Omental fat pad (tissue), 4 donors: ENCODE measurements at places on chromosomes 2 and 18. TPM values are rescaled to one million over a fixed set of nuclear protein-coding genes. Genes with fewer than 3 reads are reported as not detected.

- DNase-seq: no peak
Observed at GRCh38 chr18:21652073-21652472, 40.0 kb downstream of the SNRPD1 start.

The AMER3 gene
- total RNA-seq: not detected

- DNase-seq: no peak
Observed at GRCh38 chr2:113755035-113755834, 1.2 kb downstream of the SLC35F5 start.

The TRIM54 gene
- total RNA-seq: not detected

DNA sequence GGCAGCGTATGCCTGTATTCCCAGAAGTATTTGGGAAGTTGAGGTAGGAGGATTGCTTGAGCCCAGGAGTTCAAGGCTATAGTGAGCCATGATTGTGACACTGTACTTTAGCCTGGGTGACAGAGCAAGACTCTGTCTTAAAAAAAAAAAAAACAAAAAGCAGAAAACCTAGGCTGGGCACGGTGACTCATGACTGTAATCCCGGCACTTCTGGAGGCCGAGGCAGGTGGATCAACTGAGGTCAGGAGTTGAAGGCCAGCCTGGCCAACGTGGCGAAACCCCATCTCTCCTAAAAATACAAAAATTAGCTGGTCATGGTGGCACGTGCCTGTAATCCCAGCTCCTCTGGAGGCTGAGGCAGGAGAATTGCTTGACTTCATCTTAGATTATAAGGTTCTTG, 46.4 kb downstream of the MTA3 start:
- no peak for DNase-seq

The PRPF40A gene
- total RNA-seq: 125 TPM
